ENCODE measurements at places on chromosomes 4 and X. TPM values are rescaled to one million over a fixed set of nuclear protein-coding genes. Genes with fewer than 3 reads are reported as not detected.

Gene SMR3A
- not detected for total RNA-seq

Gene TXK
- 0.16 TPM for total RNA-seq

Gene USP17L21
- total RNA-seq, result not detected

Gene VEGFD
- 3.2 TPM for total RNA-seq

Gene SYTL5
- 1.6 TPM for total RNA-seq

Gene NDP
- total RNA-seq, result 0.34 TPM

Gene REELD1
- total RNA-seq, result not detected

Gene CNKSR2
- total RNA-seq, result 0.32 TPM

Gene KLHL8
- total RNA-seq, result 38.5 TPM

Gene F8A2
- total RNA-seq, result not detected

Gene UCHL1
- total RNA-seq, result 301 TPM

Gene RAB39B
- total RNA-seq, result 2.5 TPM

All from bronchial smooth muscle cell (primary cell).